ENCODE measurements at places on chromosomes 11 and 22. TPM values are rescaled to one million over a fixed set of nuclear protein-coding genes. Genes with fewer than 3 reads are reported as not detected.

GRCh38 chr11:2436521-2437031, 7.7 kb downstream of the TRPM5 start:
- DNase-seq: no peak

DNA sequence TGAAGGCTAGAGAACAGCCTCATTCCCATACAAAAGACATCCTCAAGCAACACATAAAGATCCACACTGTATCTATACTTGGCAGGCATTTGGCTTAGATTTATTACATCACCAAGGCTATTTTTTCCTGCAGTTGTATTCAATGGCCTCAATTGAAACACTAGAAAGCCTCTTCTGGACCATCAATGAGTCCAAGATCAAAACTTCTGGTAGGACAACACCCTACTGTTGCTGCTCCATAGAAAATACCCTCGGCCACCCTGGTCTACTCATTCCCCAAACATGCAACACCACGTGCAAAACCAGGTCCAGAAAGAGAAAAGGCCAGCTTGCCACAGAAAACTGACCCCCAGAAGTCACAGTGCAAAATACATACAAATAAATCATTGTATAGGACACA, 56.9 kb upstream of the CADM1 start:
- DNase-seq: no peak

- no peak for DNase-seq
These were observed 8.6 kb downstream of the INPPL1 start for GRCh38 chr11:72233056-72233772.

Gene ADAMTS8
- 5.0 TPM for total RNA-seq

- peak; percentile 84 for DNase-seq
These were observed 6.6 kb upstream of the FLI1 start for GRCh38 chr11:128687321-128687720.

- DNase-seq: no peak
These were observed 91.5 kb upstream of the USP47 start for GRCh38 chr11:11750017-11750878.

DNA sequence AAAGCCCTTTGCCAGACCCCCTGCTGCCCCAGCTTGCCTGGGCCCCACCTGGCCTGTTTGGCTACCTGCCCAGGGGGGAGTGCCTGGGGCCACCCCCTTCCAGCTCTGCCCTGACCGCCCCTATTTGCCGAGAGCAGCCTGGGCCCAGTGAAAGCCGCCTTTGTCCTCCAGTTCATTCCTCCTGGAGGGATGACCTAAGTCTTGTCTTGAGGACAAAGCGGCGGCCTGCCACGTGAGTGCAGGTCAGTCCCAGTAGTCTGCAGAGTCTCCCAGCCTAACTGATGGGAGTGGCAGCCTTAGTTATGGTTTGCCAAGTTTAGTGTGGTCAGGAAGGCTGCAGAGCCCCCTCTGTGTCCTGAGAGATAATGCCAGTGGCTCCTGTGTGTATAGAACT, 115.9 kb upstream of the CRYBB3 start:
- no peak for DNase-seq

Gene RAB36
- total RNA-seq: 1.4 TPM

Gene NXPE1
- not detected for total RNA-seq

Gene CLCF1
- total RNA-seq: 2.1 TPM

DNA sequence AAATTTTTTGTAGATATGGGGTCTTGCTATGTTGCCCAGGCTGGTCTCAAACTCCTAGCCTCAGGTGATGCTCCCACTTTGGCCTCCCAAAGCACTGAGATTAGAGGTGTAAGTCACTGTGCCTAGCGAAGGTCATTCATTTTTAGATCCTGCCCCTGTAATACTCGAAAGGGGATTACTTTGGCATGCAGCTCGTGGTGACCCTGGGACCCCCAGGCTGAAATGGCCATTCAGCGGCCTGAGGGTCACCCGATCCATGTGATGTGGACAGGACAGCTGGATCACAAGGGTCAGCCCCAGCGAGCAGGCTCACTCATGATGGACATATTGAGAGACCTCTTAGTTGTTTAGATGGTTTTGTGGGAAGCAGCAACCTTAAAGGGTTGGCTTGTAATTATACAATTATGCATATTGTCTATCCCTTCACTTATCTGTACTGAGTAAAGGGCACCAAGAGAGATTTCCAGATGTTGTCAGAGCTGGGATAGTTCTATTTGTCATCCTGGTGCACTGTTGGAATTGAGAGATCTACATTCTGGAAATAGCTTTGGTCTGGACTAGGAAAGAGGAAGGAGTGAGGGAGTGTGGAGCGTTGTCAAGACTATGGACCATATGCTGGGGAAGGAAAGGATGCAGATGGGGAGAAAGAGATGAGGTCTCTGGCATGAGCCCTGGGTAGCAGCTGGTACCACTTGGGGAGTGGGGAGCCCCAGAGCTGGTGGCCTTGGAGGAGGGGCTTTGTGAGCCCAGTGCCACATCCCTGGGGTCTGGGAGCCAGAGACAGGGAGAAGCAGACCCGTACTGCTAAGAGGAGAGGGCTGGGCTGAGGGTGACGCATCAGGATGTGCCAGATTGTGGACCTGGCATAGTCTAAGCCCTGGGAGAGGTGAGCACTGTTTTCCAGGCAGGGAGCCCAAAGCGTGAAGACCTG, 15.5 kb downstream of the RHBDD3 start:
- no peak for DNase-seq

DNA sequence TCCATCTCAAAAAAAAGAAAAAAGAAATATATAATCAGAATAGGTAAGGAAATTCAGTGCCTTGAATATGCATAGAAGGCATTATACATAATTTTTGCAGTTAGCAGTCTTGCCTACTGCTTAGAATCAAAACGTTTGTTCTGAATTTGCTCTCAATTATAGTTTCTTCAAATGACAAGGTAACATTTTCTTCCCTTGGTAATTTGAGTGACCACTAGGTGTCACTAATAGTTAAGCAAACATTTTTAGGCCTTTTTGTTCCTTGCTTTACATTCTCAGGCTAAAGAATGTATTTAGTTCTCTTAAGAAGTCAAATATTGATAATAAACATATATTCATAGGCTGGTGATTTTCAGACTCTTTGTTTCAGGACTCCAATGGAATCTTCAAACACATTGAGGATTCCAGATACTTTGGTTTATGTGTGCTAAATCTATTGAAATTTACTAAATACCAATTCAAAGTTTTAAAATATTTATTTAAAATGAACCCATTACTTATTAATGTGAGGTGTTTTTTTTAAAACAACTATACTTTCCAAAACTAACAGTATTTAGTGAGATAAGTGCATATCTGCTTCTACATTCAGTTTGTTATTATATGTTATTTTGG, 55.0 kb upstream of the DEPDC7 start:
- no peak for DNase-seq

- no peak for DNase-seq
These were observed 122.8 kb downstream of the HIPK3 start for GRCh38 chr11:33379947-33380346.

DNA sequence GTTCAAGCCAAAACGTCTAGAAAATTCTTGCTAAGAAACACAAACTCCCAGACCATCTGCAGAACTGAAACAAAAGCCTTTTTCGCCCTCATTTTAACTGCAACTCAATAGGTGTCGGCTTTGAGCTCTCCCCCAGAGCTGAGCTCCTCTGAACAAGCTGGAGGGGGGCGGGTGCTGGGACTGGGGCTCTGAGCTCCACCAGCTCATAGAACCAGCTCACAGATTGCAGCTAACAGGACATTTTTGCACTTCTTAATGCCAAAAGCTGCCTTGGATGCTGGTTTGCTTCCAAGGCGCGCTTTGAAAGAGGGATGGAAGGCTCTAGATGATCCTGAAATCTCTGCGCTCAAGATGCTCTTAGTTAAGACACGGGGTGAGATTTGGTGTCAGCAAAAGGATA, 6.0 kb upstream of the YWHAH start:
- no peak for DNase-seq

- DNase-seq: no peak
These were observed 7.6 kb downstream of the KCNJ5 start for GRCh38 chr11:128898580-128899344.

Gene CCDC157
- total RNA-seq: 4.8 TPM

DNA sequence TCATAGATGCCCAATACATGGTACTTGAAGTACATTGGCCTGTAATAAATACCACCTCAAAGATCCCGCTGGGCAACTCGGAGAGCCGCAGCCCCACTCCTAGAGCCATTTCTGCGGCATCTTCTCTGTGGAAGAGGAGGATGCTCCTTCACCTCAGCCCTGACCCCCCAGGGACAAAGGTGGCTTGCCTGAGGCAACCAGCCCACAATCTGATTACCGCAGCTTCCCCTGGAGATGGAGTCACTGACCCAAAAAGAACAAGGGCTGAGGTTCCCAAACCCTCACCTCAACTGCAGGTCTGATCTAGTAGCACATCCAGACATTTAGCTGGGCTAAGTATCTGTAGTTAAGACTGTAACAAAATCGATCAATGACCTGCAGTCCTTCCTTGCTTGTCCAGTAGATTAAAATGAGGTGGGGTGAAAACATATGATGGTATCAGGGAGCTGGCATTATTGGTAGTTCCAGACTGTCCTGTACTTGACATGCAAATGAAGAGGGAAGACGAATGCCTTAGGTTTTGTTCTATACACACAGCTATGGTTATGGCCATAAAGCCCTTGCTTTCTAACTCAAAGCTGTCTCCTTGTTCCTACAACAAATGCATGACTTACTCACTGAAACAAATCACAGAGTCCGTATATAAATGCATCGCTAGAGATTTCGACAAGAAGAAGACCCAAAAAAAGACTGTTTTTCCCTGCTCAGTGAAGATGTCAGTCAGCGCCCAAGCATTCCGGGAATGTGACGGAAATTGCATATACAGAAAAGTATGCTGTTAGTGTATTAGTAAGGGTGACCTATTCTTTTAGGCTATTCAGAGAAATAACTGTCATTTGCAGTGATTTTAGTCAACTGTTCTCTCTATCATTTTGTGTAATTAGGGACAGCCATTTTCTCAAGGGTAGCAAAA, 33.7 kb downstream of the C11orf71 start:
- DNase-seq: no peak

GRCh38 chr22:41885116-41885515, 29.8 kb downstream of the SHISA8 start:
- DNase-seq: no peak

DNA sequence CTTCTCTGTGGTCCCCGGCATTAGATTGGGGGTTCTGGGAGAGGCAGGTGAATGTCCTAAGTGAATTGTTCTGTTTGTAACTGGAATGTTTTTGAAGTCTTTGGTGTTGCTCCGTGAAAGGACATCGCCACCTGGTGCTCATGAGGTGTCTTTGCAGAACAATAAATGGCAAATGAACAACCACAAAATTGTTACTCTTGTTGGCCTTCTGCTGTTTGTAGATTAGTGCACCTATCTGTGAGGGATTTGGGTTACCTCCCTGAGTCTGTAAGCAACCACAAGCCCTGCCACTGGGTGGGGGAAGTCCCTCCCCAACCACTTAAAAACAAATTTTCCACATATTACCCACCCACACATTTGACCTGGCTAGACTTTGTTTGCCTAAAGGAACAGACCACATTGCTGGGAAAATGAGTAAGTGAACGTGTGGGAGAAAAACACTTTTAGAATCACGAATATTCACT, 4.7 kb downstream of the MPEG1 start:
- DNase-seq: no peak

Gene IGLL1
- total RNA-seq: not detected

- no peak for DNase-seq
These were observed 58.9 kb downstream of the FBXO7 start for GRCh38 chr22:32533265-32534111.

GRCh38 chr11:13128354-13128753, 119.2 kb downstream of the RASSF10 start:
- no peak for DNase-seq

Gene SLC25A18
- 2.3 TPM for total RNA-seq

GRCh38 chr11:7449841-7450214, 35.5 kb upstream of the OLFML1 start:
- DNase-seq: no peak

- no peak for DNase-seq
These were observed 24.0 kb upstream of the ROBO3 start for GRCh38 chr11:124841201-124841600.

Gene OR8A1
- not detected for total RNA-seq

Gene PLAAT4
- 3.5 TPM for total RNA-seq

GRCh38 chr11:126963603-126964363, 36.8 kb downstream of the KIRREL3 start:
- no peak for DNase-seq

Gene MS4A6E
- not detected for total RNA-seq

DNA sequence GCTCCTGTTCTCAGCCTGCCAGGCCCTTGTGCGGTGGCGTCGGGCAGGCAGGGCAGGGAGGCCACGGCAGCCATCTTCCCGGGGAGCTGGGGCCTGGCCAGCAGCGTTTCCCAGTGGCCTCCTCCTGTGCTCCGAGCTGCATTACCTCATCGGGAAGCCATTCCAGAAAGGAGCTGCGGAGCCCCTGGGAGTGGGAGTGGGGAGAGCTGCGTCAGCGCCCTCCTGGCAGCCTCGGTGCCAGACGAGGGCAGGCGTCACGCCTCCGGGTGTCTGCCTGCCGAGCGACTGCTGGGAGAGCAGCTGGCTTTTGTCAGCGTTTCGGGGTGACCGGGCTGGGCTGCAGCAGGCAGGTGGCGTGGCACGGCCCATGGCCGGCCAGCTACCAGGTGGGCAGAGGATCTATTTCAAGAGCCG, 30.9 kb upstream of the WNT7B start:
- no peak for DNase-seq

Gene APOA5
- 0.11 TPM for total RNA-seq

GRCh38 chr22:24159650-24160049, 21.6 kb upstream of the SUSD2 start:
- DNase-seq: no peak

DNA sequence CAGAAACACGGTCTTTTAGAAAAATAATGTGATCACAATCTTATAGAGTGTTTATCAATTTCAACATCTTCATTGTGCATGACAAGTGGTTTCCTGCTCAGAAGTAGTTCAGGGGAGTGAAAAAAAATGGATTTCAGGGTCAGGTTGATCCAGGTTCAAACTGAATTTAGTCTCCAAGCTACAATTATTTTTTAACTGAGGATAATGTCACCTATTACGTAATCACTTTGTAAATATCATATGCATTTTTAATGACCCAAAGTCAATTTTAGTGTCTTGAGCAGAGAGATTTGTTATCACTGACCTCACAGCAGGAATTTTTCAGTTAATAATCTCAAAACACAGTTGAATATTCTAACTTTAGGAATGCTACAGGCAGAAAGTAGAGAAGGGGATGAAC, 627.2 kb upstream of the LUZP2 start:
- DNase-seq: no peak
